ENCODE measurements at places on chromosomes 1 and 21. TPM values are rescaled to one million over a fixed set of nuclear protein-coding genes. Genes with fewer than 3 reads are reported as not detected.

Gene EXO1
- not detected for total RNA-seq

Gene ARHGEF11
- total RNA-seq: 17.9 TPM

Gene SYCP1
- not detected for total RNA-seq

Gene SMG7
- 22.4 TPM for total RNA-seq

Gene RGS21
- not detected for total RNA-seq

Gene CYYR1
- total RNA-seq: 5.2 TPM

Gene C1orf141
- total RNA-seq: not detected

Gene RAB7B
- 0.78 TPM for total RNA-seq

Gene FPGT
- total RNA-seq: 8.9 TPM

Gene RGS7
- total RNA-seq: 0.99 TPM

- no peak for DNase-seq
Observed at GRCh38 chr21:37368541-37369279, 2.1 kb downstream of the DYRK1A start.

- peak; percentile 45 for DNase-seq
Observed at GRCh38 chr1:228836427-228836826, 101.1 kb downstream of the RHOU start.

- no peak for DNase-seq
Observed at GRCh38 chr1:192668409-192668983, 32.5 kb downstream of the RGS13 start.

GRCh38 chr1:41021526-41022308, at the start of gene SLFNL1:
TSS of gene SLFNL1 (minus strand) at chr1:41021725. CDS start at chr1:41020660, 1,065 bp downstream.
- DNase-seq: no peak

- DNase-seq: no peak
Observed at GRCh38 chr1:41478118-41478748, 6.2 kb downstream of the EDN2 start.

DNA sequence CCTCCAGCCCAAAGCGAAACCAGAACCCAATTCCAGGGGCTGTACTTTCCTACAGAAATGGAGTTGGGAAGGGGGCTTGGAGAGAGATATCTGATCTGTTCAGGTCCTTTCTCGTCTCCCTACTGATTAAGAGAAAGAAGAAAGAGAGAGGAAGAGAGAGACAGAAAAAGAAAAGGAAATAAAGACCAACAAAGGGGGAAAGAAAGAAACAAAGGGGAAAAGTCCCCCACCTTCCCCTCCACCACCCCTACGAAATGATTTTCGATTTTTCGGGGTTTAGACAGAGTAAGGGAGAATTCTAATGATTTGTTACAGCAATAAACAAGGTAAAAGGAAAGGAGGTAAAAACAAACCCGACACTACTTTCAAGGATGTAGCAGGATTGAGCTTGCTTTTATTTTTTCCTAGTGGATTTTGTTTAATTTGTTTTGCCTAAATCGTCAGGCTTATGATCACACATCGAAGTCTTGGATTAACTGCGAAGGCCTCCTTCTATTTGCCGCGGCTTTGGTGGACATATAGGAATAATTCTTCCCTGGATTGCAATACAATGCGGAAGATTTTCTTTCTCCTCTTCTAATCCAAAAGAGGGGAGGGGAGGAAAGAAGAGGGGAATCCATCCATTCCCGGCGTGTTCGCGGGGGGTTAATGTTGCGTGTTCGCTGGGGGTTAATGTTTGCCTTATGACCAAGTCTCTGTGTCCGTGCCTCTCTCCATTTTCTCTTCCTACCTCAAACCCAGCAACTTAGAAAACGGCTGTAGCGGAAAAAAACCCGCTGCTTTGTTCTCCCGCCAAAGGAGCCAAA, 1.9 kb downstream of the TAL1 start:
- DNase-seq: no peak

- peak; percentile 41 for DNase-seq
Observed at GRCh38 chr1:185559684-185560331, 174.4 kb upstream of the HMCN1 start.

GRCh38 chr1:48246727-48247126, 24.2 kb downstream of the SLC5A9 start:
- peak; percentile 76 for DNase-seq

DNA sequence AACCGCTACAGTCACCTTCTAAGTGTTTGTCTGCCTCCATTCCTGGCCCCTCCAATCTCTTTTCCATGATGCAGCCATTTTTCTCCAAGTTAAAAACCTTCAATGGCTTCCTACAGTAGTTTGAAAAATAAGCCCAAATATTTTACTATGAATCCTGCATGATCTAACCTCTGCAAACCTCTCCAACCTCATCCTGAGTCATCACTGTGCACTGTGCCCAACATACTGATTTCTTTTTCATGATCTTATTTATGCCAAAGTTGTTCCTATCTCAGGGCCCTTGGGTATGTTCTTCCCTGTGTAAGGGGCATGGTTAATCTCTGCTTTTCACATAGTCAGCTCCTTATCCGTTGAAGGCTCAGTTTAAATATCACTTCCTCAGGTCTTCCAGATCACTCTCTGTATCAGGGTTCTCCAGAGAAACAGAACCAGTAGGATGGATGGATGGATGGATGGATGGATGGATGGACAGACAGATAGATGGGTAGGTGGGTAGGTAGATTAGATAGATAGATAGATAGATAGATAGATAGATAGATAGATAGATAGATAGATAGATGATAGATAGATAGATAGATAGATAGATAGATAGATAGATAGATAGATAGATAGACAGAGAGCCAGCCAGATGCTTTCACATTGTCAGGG, 18.1 kb upstream of the PTPN14 start:
- no peak for DNase-seq

DNA sequence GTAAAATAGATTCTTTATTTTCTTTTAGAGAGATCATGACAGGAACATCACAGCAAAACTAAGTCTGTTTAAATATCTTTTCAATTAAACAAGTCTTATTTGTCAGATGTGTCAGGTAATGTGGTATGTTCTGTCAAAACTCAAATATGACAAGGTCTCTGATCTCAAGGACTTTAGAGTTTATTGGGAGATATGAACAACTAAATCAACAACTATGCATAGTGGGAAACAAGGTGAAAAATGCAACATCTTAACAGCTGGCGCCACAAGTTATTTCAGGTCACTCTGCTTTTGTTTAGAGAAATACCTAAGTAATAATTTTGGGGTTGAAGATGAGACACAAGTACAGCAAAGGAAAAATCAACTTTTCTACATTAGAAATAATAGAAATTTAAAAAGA, 779.4 kb upstream of the ADGRL4 start:
- DNase-seq: no peak

DNA sequence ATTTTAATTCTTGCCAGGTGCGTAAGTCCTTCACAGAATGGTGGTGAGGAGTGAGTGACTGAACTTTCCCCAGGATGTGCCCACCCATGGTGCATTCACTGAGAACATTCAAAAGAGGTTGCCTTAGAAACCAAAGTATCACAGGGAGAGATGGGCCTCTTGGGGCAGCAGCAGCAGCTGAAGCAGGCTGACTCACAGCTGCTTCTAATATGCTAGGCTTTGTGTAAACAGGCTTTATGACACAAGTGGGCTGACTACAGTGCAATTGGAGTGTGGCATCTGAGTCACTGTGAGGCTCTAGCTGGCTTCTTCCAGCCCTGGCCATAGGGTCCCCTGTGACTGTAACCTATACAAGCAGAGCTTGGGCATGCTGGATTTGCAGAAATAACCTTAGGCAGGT, 12.6 kb downstream of the PIGP start:
- peak; percentile 41 for DNase-seq

DNA sequence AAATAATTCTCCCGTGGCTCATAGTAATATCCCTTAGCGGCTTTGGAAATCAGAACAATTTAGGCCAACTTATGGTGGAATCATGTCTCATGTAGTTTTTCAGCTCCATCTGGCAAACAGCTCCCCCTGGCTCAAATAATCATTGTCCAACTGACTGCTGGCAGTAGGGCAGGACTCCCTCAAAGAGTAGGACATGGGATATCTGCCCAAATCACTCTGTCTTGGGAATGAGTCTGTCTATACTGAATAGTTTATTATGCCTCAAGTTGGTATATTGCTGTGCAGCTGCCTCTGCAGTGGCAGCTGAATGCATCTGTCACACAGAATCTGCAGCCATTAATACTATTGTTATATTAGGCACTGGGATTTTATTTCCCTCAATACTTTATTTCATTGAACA, 255.7 kb downstream of the COL11A1 start:
- no peak for DNase-seq

GRCh38 chr1:165674599-165674998, 23.8 kb downstream of the ALDH9A1 start:
- no peak for DNase-seq

DNA sequence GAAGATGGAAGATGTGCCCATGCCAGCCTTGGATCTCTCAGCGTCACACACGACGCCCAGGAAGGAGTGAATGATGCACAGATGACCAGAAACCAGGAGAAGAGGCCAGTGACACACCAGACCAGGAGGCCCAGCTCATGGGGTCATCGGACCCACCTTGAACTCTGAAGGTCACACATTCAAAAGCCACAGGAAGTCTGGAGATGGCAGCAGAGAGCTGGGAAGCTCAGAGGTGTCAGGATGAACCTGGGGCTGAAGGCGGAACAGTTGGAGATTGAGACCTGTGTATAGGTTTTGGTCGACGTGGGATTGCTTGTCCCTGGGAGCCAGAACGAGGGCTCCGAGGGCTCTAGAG, 43.6 kb downstream of the SLC19A1 start:
- DNase-seq: no peak

- DNase-seq: no peak
Observed at GRCh38 chr1:175512637-175513412, 230.6 kb downstream of the TNR start.

DNA sequence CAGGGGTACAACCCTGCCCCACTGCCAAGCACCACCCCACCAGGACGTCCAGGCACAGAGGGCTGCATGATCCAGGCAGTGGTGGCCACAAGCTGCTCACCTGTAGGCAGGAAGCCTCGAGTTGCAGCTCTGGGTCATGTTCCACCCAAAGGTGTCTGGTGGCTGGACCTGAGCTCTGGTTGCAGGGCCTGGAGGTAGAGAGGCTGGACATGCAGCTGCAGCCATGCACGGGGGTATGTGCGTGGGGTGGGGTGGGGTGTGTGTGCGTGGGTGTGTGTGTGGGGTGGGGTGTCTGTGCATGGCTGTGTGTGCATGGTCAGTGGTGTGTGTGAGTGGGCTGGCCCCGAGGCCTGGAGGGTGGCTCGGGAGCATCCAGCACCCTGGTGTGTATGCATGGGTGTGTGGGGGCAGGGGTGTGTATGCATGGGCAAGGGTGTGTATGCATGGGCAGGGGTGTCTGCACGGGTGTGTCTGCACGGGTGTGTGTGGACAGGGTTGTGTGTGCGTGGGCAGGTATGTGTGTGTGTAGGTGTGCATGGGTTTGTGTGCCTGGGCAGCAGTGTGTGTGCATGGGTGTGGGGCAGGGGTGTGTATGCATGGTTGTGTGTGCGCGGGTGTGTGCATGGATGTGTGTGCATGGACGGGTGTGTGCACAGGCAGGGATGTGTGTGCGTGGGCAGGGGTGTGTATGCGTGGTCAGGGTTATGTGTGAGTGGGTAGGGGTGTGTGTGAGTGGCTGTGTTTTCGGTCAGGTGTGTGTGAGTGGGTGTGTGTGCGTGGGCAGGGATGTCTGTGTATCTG, 15.6 kb downstream of the ARHGEF16 start:
- DNase-seq: no peak

DNA sequence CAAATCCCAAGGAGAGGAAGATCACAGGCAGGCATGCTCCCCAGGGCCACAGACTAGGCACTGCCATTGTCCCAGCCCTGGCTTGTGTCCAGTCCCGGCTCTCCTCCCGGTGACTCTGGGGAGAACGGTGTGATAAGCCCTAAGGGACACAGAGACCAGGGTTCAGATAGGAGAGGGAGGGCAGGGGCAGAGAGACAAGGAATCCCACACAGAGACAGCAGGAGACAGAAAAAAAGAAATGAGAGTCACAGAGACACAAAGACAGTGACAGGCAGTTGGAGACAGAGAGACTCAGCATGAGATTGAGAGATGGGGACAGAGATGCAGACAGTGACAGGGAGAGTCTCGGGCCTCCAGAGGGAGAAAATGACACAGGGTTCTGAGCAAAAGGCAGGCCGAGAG, 361 bp downstream of the INSRR start:
- DNase-seq: peak; percentile 16

GRCh38 chr1:17545356-17545755, 5.9 kb downstream of the ARHGEF10L start:
- DNase-seq: no peak

GRCh38 chr1:226063224-226063976, 884 bp downstream of the H3-3A start:
- DNase-seq: peak; percentile 56

- DNase-seq: no peak
Observed at GRCh38 chr1:71638081-71638766, 557.4 kb upstream of the ZRANB2 start.

- no peak for DNase-seq
Observed at GRCh38 chr1:160454371-160455152, 54.2 kb downstream of the VANGL2 start.

DNA sequence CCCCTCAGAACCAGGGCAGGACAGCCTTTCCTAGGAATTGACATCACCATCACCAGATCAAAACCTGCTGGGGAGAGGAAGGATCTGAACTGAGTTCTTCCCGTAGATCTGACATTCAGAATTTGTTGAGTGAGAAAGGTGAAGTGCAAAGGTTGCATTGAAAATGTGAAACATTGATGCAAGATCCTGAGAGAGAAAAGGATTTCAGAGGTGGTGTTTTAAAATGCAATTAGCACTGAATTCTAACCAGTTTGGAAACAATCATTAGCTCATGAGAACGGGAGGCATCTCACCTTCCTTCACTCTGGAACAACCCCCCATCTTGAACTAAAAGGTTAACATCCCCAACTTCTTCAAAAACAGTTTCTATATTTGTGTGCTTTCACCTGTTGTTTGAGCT, 20.4 kb downstream of the LMO4 start:
- no peak for DNase-seq

DNA sequence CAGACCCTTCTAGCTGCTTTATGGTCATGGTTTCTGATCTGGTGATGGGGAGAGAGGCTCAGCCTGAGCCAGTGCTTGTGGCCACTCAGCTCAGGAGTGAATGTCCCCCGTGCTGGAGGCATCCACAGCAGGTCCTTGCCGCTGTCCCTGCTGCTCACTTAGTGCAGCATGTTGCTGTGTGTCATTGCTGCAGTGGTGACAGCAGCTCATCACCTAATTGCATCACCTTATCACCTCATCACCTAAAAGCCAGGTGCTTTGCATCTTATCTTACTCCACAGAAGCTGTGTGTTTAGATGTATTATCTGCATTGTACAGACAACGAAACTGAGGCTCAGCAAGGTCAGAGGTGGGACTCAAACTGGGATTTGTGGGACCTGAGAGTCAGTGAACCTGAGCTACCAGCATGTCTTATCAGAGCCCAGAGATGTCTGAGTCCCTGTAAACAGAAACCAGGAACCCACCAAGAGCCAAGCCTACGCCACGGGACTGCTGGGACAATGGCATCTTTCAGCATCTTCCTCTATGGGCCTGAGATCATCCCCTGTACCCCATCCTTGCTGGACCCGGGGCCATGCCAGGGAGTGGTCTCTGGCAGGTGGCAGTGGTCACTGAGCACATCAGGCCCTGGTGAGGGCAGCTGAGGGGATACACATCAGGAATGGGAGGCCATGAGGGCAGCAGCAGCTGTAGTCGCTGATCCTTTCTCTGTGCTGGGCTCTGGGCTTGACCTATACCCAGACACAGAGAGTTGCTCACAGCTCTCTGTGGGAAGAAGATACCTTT, 6.5 kb downstream of the PODN start:
- DNase-seq: no peak

All from body of pancreas (tissue), 4 donors.